D721Med (cell line): ENCODE measurements at places on chromosomes 1 and 21.

DNA sequence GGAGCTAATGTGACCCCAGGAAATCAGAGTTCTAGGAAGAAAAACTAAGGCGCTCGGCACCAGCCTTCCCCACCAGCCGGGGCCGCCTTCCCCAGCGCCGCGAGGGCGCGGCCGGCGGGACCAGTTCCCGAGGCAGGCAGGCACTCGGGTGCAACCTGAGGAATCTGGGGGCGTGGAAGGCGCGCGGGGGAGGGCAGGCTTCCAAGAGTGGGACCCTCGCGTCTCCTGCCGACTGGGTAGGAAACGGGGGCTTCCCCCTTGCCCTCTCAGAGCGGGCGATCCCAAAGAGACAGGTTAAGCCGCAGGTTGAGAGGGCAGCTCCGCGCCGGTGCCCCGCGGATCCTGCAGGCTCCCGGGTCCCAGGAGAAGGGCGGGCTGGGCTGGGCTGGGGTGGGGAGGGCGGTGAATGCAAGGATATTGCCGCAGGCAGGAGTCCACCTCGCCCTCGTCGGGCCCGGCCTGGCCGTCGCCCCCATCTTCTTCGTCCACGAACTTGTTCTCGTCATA is 431 bp downstream of the ARPC5 start:
- DNase-seq: no peak

DNA sequence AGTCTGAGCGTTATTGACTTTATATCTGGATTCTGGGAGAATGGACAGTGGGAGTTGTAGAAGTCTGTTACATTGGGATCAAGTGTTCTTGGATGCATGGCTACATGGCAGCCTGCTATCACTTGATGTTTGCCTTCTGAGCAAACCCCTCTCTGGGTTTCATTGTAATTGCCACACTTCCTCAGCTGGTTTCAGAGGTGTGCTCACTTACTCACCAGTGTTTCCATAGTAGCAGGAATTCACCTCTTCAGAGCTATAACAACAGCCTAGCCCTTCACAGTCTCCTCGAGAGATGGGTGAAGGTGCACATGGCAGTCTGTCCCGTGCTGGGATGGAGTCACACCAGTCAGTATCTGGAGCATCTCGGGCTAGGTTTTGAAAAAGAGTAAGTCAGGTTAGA is 2.6 kb downstream of the ZP4 start:
- DNase-seq: no peak

DNA sequence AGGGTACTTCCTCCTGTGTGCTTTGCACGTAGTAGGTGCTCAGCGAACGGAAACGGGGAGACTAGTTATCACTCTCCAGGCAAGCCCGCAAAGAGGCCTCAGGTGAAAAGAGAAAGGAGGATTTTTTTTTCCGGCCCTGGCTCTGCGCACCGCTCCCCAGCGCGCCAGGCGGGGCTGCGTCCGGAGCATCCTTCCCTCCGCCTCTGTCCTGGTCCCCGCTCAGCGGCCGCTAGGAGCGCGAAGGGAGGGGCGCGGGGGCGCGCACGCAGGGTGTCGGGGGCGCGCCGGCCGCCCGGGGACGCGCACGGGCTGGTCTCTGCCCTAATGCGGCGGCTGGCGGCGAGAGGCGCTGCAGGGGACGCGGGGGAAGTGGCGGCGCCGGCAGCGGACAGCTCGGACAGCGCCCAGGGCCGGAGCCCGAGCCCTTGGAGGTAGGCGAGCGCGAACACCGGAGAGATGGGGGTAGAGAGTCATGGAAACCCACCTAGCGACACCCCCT is 42.3 kb upstream of the NFASC start:
- peak; percentile 98 for DNase-seq

GRCh38 chr1:3219005-3219790 is 150.2 kb downstream of the PRDM16 start:
- no peak for DNase-seq

GRCh38 chr1:218049641-218050040 is 235.5 kb upstream of the RRP15 start:
- no peak for DNase-seq

- no peak for DNase-seq
Measured at GRCh38 chr1:157390651-157391050, 161.7 kb downstream of the FCRL5 start.

- no peak for DNase-seq
Measured at GRCh38 chr1:115447672-115448071, 109.6 kb upstream of the NGF start.
